Muscle of back (tissue), 13 donors: ENCODE measurements at places on chromosomes 4 and X. TPM values are rescaled to one million over a fixed set of nuclear protein-coding genes. Genes with fewer than 3 reads are reported as not detected.

The MAP3K15 gene
- 1.2 TPM for polyA plus RNA-seq

The MAGEB10 gene
- not detected for polyA plus RNA-seq

The CRLF2 gene
- not detected for polyA plus RNA-seq

The ANKRD17 gene
- polyA plus RNA-seq: 56.6 TPM

The NDUFC1 gene
- 68.7 TPM for polyA plus RNA-seq

The SOWAHD gene
- polyA plus RNA-seq: 0.16 TPM

The PGK1 gene
- polyA plus RNA-seq: 290 TPM

The ZDHHC15 gene
- polyA plus RNA-seq: 4.0 TPM

The MOSPD2 gene
- polyA plus RNA-seq: 8.0 TPM

The BEX1 gene
- polyA plus RNA-seq: 2.1 TPM

The JCHAIN gene
- polyA plus RNA-seq: 2.3 TPM

The DMRTC1B gene
- 0.48 TPM for polyA plus RNA-seq
